ENCODE measurements at places on chromosomes 2 and 18.
A peak's percentile ranks its signal among the peaks of the same experiment; 100 is the strongest.

GRCh38 chr2:10220902-10221391 is 81.8 kb upstream of the HPCAL1 start:
- DNase-seq = peak; percentile 52

DNA sequence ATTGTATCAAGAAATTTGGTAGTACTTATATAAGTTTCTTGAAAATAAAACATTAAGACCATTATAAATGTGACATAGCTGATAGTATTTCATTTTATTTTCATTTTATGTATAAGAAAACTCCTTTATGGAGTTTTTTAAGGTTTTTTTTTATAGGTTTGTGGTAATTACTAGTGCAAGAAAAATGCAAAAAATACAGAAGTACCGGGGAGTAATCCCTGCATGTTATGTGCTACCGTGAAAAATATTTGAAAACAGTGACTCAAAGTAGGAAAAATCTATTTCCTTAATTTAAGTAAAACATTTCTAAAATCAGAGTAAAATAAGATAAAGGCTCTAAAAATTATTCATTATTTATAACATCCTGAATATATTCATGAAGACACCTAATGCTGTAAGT is 21.6 kb downstream of the ZSWIM2 start:
- peak; percentile 18 for DNase-seq

DNA sequence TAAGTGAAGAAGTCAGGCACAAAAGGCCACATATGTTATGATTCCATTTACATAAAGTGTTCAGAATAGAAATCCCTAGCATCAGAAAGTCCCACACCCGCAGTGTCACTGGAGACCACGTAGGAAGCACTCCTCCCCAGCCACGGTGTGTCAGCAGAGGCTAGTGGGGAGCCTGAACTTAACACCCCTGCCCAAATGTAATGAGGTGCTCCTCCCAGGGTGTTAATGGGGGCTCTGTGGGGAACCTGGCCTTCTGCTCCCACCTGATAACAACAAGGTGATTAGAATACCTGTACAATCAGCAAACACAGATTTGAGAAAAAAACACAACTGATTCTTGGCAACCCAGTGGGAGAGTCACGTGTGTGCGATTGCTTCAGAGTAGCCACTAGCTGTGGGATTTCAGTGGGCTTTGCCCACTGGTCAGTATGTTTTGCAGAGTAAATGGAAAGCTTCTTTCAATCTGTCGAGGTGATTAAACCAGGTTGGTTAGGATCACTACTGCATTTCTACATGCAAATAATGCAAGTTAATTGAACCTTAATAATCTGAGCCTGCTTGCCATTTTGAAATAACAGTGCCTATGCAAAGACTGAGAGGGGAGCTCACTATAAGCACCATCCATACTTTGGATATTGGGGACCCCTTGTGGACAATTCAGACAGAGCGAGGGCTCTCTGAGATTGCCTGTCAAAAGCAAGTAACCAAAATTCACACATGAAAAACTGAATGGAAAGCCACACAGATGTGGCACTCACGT is 20.6 kb upstream of the ATRAID start:
- no peak for DNase-seq

DNA sequence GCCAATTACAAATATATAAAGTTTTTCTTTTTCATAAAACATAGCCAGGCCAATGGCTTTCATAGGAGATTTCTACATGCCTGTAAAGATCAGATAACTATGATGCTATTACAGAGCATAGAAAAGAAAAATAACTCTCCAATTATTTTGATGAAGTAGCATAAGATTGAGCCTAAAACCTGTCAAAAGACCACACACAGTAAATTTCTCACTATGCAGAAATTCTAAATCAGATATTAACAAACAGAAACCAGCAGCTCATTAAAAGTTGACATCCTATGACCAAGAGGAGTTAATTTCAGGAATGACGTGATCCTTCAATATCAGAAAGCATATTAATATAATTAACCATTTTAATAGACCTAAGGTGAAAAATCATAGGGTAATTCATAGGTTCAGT is 139.0 kb upstream of the PIEZO2 start:
- no peak for DNase-seq

- no peak for DNase-seq
These were observed 122.7 kb upstream of the GLI2 start for GRCh38 chr2:120612931-120613330.

GRCh38 chr2:119821266-119821665 is 61.5 kb downstream of the PTPN4 start:
- no peak for DNase-seq

DNA sequence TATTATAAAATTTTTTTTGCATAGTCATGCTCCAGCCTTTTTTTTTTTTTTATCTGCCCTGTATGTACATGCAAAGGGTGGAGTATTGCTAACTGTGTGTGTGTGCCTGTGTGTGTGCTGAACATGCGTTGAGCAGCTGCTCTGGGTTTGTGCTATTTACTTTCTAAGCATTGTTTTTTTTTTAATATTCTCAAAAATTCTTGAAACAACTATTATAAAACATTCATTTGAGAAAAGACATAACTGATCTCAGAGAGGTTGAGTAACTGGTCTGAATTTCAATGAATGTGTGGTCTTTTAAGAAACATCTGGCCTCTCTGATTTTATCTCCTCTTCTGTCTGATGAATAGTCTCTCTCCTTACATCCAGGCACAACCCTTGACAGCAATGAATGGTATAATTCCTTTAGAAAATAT is 366.0 kb upstream of the SLC14A2 start:
- DNase-seq = peak; percentile 45

GRCh38 chr2:229922449-229923386 is at the start of gene FBXO36:
FBXO36 (plus strand) TSS chr2:229922503; CDS start chr2:229922514, 11 bp downstream.
- no peak for DNase-seq

- DNase-seq = no peak
These were observed 1.7 kb upstream of the CTDSP1 start for GRCh38 chr2:218397820-218398436.

DNA sequence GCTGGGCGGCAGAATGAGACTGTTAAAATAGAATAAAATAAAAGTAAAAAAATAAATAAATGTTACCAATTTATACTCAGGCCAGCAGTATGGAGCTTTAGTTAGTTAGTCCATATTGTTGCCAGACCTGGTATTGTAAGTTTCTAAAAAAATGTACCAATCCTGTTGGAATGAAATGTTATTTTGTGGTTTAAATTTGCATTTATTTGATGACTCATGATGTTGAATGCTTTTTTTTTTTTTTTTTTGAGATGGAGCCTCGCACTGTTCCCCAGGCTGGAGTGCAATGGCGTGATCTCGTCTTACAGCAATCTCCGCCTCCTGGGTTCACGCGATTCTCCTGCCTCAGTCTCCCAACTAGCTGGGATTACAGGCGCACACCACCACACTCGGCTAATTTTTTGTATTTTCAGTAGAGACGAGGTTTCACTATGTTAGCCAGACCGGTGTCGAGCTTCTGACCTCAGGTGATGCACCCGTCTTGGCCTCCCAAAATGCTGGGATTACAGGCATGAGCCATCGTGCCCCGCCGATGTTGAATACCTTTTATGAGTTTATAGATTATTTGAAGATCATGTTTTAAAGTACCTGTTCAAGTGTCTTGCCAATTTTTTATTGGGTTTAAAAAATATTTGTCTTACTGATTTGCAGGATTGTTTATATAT is 5.7 kb upstream of the PTPRN start:
- DNase-seq = no peak

- no peak for DNase-seq
These were observed 998.0 kb upstream of the CDH2 start for GRCh38 chr18:29174891-29175290.

DNA sequence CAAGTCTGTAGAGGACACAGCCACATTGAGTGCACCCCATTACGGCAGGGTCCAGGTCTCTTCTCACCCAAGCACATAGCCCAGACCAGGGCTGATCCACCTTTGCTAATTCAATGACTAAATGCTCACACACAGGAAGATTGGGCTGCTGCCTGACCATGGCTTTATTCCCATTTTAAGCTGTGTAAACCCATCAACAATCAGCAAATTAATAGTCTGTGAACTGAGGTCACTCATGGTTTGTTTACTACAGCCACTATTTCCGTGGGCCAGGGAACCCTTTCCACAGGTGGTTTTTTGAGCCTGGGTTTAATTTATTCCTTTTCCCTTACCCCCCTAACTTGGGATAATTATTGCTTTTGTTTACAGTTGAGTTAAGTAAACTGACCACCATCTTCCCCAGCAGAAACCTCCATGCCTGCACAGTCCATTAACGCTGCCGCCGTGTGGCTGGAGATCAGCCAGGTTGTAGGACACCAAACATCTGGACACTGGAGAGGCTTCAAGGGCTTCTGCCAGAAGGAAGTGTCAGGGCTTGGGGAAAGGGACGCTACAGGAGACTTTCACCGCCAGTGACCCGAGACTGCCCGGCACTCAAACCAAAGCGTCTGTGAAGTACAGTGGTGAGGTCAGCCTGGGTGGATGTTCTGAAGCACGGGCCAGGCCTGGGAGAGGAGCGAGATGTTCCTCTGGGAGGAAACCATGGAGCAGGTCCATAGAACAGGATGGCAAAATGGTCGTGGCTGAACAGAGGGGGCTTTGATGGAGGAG is 282.9 kb downstream of the DYSF start:
- no peak for DNase-seq

DNA sequence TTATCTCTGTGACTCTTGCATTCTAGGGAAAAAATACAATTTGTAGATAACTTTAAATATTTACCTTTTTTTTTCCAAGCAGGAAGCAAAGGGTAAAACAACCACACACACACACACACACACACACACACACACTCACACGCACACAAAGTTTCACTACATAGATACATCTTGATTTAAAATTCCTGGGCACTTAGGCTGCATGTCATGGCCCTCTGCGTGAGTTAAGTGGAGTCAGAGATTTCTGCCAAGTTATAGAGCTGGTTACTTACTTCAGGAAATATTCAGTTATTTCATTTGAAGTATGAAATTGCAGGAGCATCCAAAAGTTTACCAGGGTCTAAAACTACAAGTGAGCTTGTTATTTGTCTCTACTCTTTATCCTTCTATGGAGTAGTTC is 612.0 kb downstream of the IRS1 start:
- DNase-seq = peak; percentile 77

GRCh38 chr2:234994438-234995321 is 42.9 kb downstream of the SH3BP4 start:
- DNase-seq = no peak

DNA sequence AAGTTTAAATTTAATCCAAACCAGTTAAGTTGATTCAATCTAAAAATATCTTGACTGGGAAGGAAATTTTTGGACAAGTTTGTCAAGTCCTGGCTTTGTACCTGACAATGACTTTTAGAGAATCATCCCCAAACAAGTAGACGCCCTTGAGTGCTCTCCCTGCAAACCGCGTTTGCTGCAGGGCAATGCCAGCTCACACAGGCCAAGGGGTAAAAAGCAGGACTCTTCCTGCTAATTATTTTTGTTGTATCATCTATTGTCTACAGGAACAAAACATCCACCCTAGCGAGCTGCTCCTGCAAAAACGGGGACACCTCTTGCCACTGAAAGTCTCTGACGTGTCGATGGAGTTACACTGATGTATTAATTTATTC is 10.9 kb downstream of the ID2 start:
- no peak for DNase-seq

DNA sequence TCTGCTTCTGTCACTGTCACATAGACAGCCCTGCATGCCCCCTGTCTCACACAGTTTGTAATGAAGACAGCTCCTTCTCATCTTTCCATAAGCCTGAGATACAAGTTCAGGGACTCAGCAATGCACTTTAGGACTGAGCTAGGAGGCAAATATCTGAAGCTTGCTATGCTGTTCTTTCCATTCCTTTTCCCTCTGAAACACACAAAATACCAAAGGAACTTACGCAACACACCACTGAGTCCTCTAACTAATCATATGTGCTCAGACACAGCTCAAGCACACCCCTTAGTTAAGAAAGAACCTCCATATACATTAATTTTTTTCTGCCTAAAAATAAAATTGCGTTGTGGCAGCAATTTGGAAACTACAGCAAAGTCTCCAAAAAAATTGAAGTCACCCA is 17.9 kb downstream of the SERPINB8 start:
- DNase-seq = no peak

Data from AG09309 (cell line).